ENCODE measurements at places on chromosomes 5 and 9. TPM values are rescaled to one million over a fixed set of nuclear protein-coding genes. Genes with fewer than 3 reads are reported as not detected.

Gene FRMD3
- 12.8 TPM for total RNA-seq

Gene SLC25A2
- total RNA-seq, result not detected

Gene POLK
- total RNA-seq, result 35.0 TPM

Gene ERGIC1
- 161 TPM for total RNA-seq

Gene SLC22A4
- 0.42 TPM for total RNA-seq

Gene F12
- total RNA-seq, result not detected

Gene MRPL22
- 31.4 TPM for total RNA-seq

Gene SAPCD2
- total RNA-seq, result 0.40 TPM

Gene LECT2
- total RNA-seq, result not detected

Gene CAVIN4
- total RNA-seq, result 0.65 TPM

Gene PCDHB6
- 0.83 TPM for total RNA-seq

Gene RARS1
- total RNA-seq, result 53.8 TPM

Gene SERF1A
- total RNA-seq, result 9.6 TPM

Gene PAEP
- not detected for total RNA-seq

Gene ZFR
- 83.2 TPM for total RNA-seq

Gene HAPLN1
- 0.34 TPM for total RNA-seq

Gene RIC1
- total RNA-seq, result 51.6 TPM

Gene CCNJL
- total RNA-seq, result 1.2 TPM

Gene PCDHGB4
- 5.0 TPM for total RNA-seq

Gene SH3RF2
- 1.7 TPM for total RNA-seq

Gene IL9
- total RNA-seq, result not detected

Gene RACK1
- total RNA-seq, result 1,553 TPM

Gene DENND4C
- total RNA-seq, result 59.1 TPM

Gene PCDHA11
- 0.42 TPM for total RNA-seq

Gene SPINK13
- total RNA-seq, result not detected
